Endothelial cell (in vitro differentiated cells): ENCODE measurements at places on chromosomes 4 and X. TPM values are rescaled to one million over a fixed set of nuclear protein-coding genes. Genes with fewer than 3 reads are reported as not detected.
A peak's percentile ranks its signal among the peaks of the same experiment; 100 is the strongest.

ESX1 gene
- not detected for total RNA-seq

TLR2 gene
- not detected for total RNA-seq

KIT gene
- 49.1 TPM for total RNA-seq

TMEM35A gene
- 2.6 TPM for total RNA-seq

FDCSP gene
- not detected for total RNA-seq

SHROOM2 gene
- 22.3 TPM for total RNA-seq

EGFL6 gene
- total RNA-seq, result not detected

- H3K4me3 ChIP-seq, result no peak overlapping the region
- no peaks in the 10 kb centered on the region for H3K36me3 ChIP-seq
Observed at GRCh38 chrX:105063743-105064142, 156.8 kb downstream of the TEX13A start.

GRCh38 chrX:5829469-5829868, 399.2 kb downstream of the NLGN4X start:
- H3K4me1 ChIP-seq, result no peaks in the 10 kb centered on the region
- H3K27me3 ChIP-seq, result no peaks in the 10 kb centered on the region
- DNase-seq, result no peak
- no peak overlapping the region for H3K4me3 ChIP-seq
- no peaks in the 10 kb centered on the region for H3K36me3 ChIP-seq
- H3K27ac ChIP-seq, result no peak overlapping the region

DNA sequence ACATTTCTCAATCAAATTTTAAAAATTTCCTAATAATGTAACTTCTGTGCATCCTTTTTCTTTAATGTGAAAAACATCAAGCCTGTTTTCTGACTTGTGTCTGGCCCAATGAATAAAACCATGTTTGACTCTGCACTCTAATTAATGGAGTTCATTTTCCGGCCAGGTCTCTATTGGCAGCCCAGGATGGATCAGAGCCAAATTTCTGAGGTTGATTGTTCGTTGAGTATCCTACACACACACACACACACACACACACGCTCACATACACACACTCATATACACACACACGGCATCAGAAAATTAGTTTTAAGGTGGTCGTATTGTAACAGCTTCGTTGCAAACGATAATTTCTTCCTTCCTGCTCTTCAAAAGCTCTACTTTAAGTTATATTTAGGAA, 28.9 kb upstream of the TLL1 start:
- DNase-seq, result no peak
- H3K4me3 ChIP-seq, result no peak overlapping the region
- no peaks in the 10 kb centered on the region for H3K36me3 ChIP-seq
- no peak overlapping the region for H3K27ac ChIP-seq
- H3K4me1 ChIP-seq, result peaks cover 16% of the 10 kb centered on the region

DNA sequence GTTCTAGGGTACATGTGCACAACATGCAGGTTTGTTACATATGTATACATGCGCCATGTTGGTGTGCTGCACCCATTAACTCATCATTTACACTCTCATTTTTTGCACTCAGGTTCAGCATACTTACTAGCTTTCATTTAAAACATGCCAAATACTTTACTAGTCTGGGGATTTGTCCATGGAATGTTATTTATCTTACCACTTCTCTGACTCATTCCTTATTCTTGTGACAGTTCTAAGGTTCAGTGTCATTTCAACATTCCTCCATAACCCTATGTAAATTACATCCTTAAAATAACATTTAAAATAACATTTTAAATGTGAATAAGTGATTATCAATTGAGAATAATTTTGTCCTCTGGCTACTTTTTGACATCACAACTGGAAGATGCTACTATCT, 19.5 kb upstream of the SYTL5 start:
- no peak overlapping the region for H3K27ac ChIP-seq
- H3K4me3 ChIP-seq, result no peak overlapping the region
- DNase-seq, result no peak
- no peaks in the 10 kb centered on the region for H3K36me3 ChIP-seq
- H3K4me1 ChIP-seq, result peaks cover 21% of the 10 kb centered on the region
- no peaks in the 10 kb centered on the region for H3K27me3 ChIP-seq

DNA sequence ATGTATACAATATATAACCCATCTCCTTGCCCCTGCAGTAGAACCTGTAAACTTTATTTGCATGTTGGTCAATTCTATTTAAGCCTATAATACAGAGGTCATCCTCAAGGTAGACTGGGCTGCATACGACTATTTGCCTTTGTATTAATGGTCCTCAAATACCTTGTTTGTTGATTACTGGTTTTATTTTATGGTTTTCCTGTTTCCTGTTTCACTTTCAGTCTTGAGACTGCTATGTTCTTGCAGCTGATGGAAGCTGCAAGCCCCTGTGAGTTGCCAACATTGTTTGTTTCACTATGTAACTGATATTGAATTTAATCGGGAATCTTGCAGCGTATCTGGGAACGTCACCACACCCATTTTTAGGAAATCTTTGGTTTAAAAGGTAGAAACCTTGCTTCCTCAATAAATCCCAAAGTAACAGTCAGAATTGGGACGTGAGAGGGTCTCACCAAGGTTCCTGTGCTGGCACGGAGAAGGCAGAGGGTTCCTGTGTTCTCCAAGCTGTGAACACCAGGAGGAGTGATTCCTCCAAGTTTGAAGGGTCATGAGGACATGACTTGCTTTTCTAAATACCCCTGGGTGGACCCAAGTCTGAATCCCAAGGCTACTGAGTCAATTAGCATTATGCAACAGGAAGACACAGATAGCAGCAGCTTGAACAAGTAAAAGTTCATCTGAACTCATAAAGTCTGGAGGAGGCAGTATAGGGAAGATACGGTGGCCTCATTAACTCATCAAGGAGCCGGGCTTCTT, 110.6 kb upstream of the PNPLA4 start:
- DNase-seq, result no peak
- H3K36me3 ChIP-seq, result no peaks in the 10 kb centered on the region
- no peak overlapping the region for H3K4me3 ChIP-seq
- no peaks in the 10 kb centered on the region for H3K27me3 ChIP-seq
- H3K4me1 ChIP-seq, result peaks cover 7% of the 10 kb centered on the region
- no peak overlapping the region for H3K27ac ChIP-seq

DNA sequence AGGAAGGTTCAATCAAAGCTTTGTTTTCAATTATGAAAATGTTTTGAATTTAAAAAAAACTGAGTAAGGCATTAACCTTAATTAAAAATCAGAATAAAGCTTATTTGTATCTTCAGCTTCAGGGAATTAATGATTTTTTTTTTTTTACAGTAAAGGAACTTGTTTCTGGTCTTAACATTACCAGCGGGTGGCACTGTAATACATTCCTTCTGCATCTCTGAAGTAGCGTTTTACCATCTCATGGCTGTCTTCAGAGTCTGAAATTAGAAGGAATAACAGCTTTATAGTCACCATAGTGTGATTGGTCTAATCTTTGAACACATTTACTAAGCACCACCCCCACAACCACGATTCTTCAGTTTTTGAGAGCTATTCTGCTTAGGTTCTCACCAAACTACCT, 102.6 kb downstream of the IL1RAPL2 start:
- no peak overlapping the region for H3K27ac ChIP-seq
- no peaks in the 10 kb centered on the region for H3K36me3 ChIP-seq
- no peaks in the 10 kb centered on the region for H3K27me3 ChIP-seq
- no peak overlapping the region for H3K4me3 ChIP-seq
- no peaks in the 10 kb centered on the region for H3K4me1 ChIP-seq

DNA sequence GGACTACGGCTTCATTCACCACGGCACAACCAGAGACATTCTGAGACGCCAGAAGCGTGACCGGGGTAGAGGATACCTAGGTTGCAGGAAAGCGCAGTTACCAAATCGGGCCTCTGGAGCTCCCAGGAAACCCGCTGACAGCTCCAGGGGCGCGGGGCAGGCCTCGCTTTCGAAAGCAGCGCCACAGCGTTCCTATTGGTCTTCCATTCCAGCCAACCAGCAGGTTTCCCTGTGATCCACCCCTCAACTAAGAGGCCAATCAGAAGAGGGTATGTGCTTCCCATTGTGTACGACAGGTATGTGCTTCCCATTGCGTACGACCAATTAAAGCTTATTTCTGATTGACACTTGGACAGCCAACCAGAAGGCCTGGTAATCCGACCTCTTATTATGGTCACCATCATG, 14.9 kb downstream of the SNX12 start:
- H3K27me3 ChIP-seq, result no peaks in the 10 kb centered on the region
- no peak overlapping the region for H3K27ac ChIP-seq
- H3K4me3 ChIP-seq, result peak overlapping the region; percentile 37
- no peaks in the 10 kb centered on the region for H3K4me1 ChIP-seq
- DNase-seq, result peak; percentile 33
- H3K36me3 ChIP-seq, result no peaks in the 10 kb centered on the region

DNA sequence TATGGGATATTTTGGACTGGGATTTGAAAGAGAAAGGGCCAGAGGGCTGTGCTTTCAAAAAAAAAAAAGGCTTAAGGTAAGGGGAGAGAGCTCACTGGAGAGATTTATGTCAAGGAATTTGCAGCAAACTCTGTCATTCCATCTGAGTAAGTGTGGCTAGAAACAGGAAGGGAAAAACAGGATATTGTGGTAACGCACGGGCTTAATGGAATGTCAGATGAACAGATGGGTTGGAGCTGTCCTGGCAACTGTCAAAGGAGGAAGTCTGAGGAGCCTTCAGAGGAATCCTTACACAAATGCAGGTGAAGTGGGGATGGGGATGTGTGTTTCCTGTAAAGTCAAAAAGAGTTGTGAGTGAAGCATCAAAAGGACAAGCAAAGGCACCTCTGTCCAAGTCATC, 15.1 kb upstream of the NKX3-2 start:
- H3K27ac ChIP-seq, result peak overlapping the region; percentile 84
- peak; percentile 25 for DNase-seq

DNA sequence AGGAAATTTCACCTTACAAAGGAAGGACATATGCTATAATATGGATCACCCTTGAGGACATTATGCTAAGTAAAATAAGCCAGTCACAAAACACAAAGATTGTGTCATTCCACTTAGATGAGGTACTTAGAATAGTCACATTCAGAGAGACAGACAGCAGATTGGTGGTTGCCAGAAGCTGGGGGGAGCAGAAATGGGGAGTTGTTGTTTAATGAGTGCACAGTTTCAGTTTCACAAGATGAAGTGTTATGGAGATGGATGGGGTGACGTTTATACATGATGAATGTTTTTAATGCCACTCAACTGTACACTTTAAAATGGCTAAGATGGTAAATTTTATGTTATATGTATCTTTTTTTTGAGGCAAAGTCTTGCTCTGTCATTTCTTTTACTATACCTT, 14.8 kb upstream of the SPON2 start:
- H3K4me1 ChIP-seq, result no peaks in the 10 kb centered on the region
- no peak for DNase-seq
- no peak overlapping the region for H3K27ac ChIP-seq
- H3K27me3 ChIP-seq, result peaks cover 3% of the 10 kb centered on the region

DNA sequence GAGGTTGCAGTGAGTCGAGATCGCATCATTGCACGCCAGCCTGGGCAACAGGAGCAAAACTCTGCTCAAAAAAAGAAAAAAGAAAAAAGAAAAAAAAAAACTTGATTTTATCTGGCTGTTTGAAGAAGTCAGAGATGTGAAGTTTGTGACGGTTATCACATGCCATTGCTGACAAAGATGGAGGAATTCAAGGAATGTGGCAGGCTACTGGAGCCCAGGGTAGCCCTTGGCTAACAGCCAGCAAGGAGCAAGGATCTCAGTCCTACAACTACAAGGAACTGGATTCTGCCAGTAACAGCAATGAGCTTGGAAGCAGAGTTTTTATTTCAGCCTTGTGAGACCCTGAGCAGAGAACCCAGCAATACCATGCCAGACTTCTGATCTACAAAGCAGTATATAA, 24.3 kb upstream of the TET2 start:
- H3K4me1 ChIP-seq, result no peaks in the 10 kb centered on the region
- DNase-seq, result no peak
- H3K4me3 ChIP-seq, result no peak overlapping the region
- no peaks in the 10 kb centered on the region for H3K36me3 ChIP-seq
- no peak overlapping the region for H3K27ac ChIP-seq

DNA sequence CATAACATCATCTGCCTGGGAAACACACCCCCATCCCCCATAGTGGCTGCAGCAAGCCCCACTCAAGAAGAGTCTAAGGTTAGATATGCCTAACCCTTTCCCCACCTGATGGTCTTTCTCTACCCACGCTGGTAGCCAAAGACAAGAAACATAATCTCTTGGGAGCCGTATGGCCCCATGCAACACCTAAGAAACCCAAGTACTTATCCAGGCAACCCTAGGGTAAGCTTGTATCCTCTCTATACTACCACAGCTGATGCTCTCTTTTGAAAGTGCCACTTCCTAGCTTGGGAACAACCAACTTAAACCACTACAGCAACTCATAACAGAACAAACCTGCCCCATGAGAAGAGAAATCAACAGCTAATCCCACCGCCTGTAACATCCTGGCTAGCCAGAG, 161.1 kb downstream of the MSN start:
- no peak overlapping the region for H3K4me3 ChIP-seq
- H3K27me3 ChIP-seq, result no peaks in the 10 kb centered on the region
- no peaks in the 10 kb centered on the region for H3K36me3 ChIP-seq
- no peak for DNase-seq
- H3K27ac ChIP-seq, result no peak overlapping the region

- no peaks in the 10 kb centered on the region for H3K27me3 ChIP-seq
- DNase-seq, result no peak
- H3K4me1 ChIP-seq, result no peaks in the 10 kb centered on the region
- no peaks in the 10 kb centered on the region for H3K36me3 ChIP-seq
- H3K27ac ChIP-seq, result no peak overlapping the region
Observed at GRCh38 chrX:118685393-118685792, 42.0 kb upstream of the IL13RA1 start.

GRCh38 chrX:37959212-37960021, 46.9 kb upstream of the SYTL5 start:
- H3K4me3 ChIP-seq, result no peak overlapping the region
- no peak for DNase-seq
- no peak overlapping the region for H3K27ac ChIP-seq
- H3K4me1 ChIP-seq, result no peaks in the 10 kb centered on the region
- no peaks in the 10 kb centered on the region for H3K36me3 ChIP-seq

DNA sequence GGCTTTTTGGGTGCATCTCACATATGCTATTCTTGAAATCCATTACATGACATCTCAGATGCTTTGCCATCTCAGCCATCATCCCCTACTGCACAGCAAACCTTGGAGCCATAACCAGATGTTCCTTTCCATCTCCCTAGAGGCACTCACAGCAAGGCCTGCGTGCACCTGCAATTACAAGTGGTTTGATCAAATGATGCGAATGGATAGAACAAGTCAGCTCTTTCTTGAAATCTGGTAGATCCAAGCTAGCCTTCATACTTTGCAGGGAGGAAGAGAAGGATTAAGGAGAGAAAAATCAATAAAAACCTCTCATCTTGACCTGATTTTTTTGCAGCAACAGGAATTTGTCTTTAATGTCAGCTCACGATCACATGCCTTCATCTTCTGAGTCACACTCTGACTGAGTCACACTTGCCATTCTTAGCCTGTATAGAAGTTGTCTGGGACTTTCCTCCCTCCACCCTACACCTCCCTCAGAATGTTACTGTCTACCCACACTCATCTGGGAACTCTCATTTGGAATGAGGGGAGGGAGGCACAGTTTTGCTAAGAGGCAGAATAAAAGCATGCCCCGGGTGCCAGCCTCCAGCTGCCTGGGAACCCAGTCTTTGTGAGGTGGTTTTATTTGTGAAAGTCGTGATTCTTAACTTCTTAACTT, 11.9 kb upstream of the TRIML1 start:
- no peaks in the 10 kb centered on the region for H3K36me3 ChIP-seq
- no peak for DNase-seq
- H3K27ac ChIP-seq, result no peak overlapping the region
- H3K4me1 ChIP-seq, result no peaks in the 10 kb centered on the region
- no peak overlapping the region for H3K4me3 ChIP-seq

- H3K4me1 ChIP-seq, result peaks cover 19% of the 10 kb centered on the region
- H3K4me3 ChIP-seq, result no peak overlapping the region
- no peak for DNase-seq
- H3K36me3 ChIP-seq, result no peaks in the 10 kb centered on the region
- peak overlapping the region; percentile 72 for H3K27ac ChIP-seq
- peaks cover 2% of the 10 kb centered on the region for H3K27me3 ChIP-seq
Observed at GRCh38 chrX:45788941-45789348, 588.3 kb upstream of the DIPK2B start.
